ENCODE measurements at places on chromosomes 12 and 14. TPM values are rescaled to one million over a fixed set of nuclear protein-coding genes. Genes with fewer than 3 reads are reported as not detected.

DNA sequence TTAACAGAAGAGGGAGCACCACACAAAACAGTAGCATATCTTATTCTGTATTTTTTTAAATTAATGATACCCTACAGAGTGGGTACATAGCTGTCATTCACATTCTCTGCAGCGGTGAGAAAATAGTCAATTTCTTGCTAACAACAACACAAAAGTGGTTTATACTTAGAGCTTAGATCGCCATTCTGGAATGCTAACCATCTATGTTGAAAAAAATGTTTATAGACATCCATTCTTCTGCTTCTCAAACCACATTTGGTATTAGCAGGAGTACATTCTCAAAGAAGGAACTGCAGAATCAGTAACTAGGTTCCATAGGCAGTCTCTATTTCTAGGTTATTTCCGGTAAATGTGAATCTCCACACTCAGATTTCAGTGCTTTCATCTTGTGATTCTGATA, 185.9 kb downstream of the PPFIA2 start:
- peak; percentile 7 for DNase-seq

DNA sequence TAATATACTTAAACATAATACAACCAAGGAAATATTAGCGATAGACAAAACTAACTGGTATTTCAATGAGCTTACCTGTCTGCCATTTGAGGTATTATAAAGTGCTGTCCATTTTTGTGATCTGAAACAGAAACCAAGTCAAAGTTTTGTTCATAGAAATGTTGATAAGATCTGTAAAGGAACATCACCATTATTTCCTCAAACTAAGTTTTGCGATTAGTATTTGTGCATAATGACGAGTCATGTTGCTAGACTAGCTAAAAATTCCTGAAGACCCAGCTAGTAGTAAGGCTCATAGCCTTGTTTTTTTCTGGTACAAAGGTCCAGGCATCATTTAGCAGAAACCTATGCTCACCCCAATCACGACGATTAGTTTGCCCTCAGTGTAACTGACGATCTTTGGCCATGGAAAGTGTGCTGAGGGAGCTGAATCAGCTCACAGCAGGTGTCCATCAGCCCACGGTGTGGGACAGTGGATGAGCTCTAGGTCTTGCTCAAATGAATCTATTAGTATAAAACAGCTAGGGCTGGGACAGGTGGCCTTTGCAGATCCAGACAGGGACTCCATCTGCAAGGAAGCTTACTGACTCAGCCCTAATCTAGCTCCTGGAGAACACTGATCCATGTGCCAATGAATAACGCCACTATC, 28.7 kb downstream of the GIT2 start:
- no peak for DNase-seq

GRCh38 chr14:78401866-78402265, 231.7 kb downstream of the NRXN3 start:
- no peak for DNase-seq

GRCh38 chr12:30952015-30952414, 25.5 kb downstream of the TSPAN11 start:
- no peak for DNase-seq

- DNase-seq, result no peak
These were observed 1.1 kb downstream of the DCTN2 start for GRCh38 chr12:57545809-57546437.

Gene GPRC5D
- total RNA-seq, result not detected

Gene CLEC4D
- not detected for total RNA-seq

Gene CCDC88C
- 2.4 TPM for total RNA-seq

Gene RTL1
- total RNA-seq, result 0.58 TPM

Measured in H4 (cell line).